Breast epithelium (tissue), 4 donors: ENCODE measurements at places on chromosomes 12 and 14. TPM values are rescaled to one million over a fixed set of nuclear protein-coding genes. Genes with fewer than 3 reads are reported as not detected.

Gene TCL1B
- total RNA-seq, result not detected

Gene PDZRN4
- 2.8 TPM for total RNA-seq

Gene ESRRB
- 0.16 TPM for total RNA-seq

Gene ACSM4
- total RNA-seq, result not detected

Gene TXNRD1
- 137 TPM for total RNA-seq

Gene TSPAN19
- not detected for total RNA-seq

Gene KLRC1
- 3.3 TPM for total RNA-seq

Gene KRT71
- not detected for total RNA-seq

Gene C3AR1
- total RNA-seq, result 17.7 TPM

Gene INHBC
- not detected for total RNA-seq

Gene CLSTN3
- 23.9 TPM for total RNA-seq

GRCh38 chr12:111964935-111965334 lies 48.0 kb downstream of the TMEM116 start:
- DNase-seq, result no peak

- DNase-seq, result no peak
Measured at GRCh38 chr12:110530511-110530910, 28.4 kb downstream of the RAD9B start.

- no peak for DNase-seq
Measured at GRCh38 chr12:117750657-117751056, 218.1 kb downstream of the KSR2 start.

GRCh38 chr12:57846285-57846576 lies 298 bp downstream of the CTDSP2 start:
- no peak for DNase-seq

GRCh38 chr14:76921088-76921399 lies 94.8 kb downstream of the LRRC74A start:
- no peak for DNase-seq

DNA sequence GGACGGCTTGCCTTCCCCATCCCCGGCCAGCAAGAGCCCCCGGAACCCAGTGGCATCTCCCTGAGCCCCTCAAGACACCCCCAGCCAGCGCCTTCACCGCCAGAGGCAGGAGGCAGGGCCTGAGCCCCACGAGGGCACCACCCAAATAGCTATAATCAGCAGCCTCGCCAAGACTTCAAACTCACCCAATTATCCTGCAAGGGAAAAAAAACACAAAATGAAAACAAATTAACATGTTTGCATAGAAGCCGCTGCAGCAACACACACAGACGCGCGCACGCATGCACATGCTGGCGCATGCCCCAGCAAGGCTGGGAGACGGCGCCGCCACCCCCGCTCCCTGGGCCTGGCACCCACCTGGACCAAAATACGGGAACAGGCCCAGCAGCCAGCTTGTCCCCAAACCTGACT lies 15.8 kb downstream of the FAM222A start:
- DNase-seq, result no peak

- no peak for DNase-seq
Measured at GRCh38 chr12:101829639-101830366, 956 bp downstream of the GNPTAB start.

GRCh38 chr12:43151441-43151981 lies 400.5 kb downstream of the ADAMTS20 start:
- no peak for DNase-seq

DNA sequence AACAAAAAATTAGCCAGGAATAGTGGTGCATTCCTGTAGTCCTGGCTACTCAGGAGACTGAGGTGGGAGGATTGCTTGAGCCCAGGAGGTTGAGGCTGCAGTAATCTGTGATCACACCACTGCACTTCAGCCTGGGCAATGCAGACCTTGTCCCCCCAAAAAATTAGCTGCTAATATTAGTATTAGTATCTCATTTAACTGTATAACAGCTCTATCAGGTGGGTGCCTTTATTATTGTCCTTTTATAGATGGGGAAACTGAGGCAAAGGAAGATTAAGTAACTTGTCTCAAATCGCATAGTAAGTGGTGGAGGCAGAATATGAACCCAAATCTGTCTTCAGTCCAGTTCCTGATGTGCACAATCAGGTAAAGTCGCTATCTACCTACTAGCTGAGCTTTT lies 142.3 kb upstream of the CRY1 start:
- no peak for DNase-seq

GRCh38 chr12:112998987-112999767 lies 20.9 kb downstream of the OAS2 start:
- DNase-seq, result no peak
